ENCODE measurements at places on chromosomes 11 and 22.

DNA sequence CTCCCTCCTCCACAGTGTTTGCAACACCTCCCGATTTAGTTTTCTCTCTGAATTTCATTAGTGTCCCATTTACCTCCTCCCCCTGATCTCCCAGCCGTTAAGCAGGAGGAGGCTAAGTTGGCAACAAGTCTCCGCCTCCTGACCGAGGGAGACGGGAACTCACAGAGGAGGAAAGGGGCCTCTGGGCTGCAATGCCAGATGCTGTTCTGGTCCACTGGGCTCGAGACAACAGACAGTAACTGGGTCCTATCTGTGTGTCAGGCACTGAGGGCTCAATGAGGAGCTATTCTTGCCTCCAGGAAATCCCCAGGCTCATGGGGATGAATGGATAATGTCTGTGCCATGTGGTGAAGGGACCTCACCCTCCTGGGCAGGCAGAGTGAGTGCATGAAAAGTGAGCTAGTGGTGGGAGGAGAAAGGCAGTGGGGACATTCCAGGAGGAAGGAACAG lies 228.1 kb downstream of the TENM4 start:
- DNase-seq, result no peak

GRCh38 chr11:82909015-82909640 lies 7.6 kb downstream of the DDIAS start:
- DNase-seq, result no peak

GRCh38 chr11:12235553-12235946 lies 125.2 kb downstream of the MICAL2 start:
- no peak for DNase-seq

- DNase-seq, result no peak
These were observed 76.4 kb downstream of the MPPED1 start for GRCh38 chr22:43488031-43488866.

GRCh38 chr22:45317551-45318167 lies 7.9 kb downstream of the FAM118A start:
- no peak for DNase-seq

DNA sequence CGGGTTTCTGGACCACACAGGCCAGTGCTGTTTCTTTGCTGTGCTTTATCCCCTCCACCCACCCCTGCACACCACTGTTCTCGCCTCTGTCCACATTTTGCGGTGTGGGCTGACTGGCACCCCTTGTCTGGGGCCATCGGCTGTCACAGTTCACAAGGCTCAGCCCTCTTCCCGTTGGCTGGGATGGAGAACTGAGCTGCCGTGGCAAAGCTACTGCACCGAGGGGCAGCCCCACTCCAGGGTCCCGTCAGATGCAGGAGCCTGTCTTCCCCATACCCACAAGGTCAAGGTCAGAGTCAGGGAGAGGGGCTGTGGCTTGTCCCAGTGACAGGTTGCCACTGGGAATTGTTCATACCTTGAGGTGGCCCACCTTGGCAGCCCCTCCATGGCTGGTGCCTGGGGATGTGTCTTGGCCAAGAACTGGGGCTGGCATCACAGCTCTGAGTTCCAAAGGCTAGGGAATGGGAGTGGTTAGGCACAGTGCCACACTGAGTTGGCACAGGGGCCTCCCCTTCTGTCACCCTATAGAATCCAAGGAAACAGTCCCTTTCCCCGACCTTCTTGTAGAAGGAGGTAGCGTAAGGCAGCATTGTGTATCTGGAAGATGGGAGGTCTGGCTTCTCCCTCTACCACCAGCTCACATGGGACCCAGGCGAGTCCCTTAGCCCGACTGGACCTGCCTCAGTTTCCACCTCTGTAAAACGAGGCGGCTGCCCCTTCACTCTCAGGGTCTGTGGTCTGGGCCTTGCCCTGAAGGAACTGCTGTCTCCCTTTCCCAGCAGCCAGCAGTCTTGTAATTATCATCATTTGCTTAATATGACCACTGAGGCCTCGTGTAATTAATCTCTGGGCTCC lies 3.4 kb downstream of the GRK2 start:
- no peak for DNase-seq

DNA sequence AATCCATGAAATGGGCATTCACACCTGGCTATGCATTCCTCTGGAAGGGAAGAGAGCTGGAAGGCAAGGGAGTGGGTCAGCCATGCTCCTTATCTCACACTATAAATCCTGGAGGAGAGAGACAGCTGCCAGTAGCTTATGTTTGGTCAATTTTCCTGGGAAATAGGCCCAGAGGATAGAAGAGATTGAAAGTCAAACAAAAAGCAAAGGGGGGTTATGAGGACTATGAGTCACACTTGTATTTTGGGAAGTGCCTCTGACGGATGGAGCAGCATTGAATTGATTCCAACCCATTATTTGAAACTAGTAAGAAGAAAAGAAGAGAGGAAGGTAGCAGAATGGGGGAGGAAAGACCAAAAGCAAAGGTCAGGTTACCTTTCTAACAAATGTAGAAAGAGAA lies 25.0 kb downstream of the SNX19 start:
- DNase-seq, result no peak

DNA sequence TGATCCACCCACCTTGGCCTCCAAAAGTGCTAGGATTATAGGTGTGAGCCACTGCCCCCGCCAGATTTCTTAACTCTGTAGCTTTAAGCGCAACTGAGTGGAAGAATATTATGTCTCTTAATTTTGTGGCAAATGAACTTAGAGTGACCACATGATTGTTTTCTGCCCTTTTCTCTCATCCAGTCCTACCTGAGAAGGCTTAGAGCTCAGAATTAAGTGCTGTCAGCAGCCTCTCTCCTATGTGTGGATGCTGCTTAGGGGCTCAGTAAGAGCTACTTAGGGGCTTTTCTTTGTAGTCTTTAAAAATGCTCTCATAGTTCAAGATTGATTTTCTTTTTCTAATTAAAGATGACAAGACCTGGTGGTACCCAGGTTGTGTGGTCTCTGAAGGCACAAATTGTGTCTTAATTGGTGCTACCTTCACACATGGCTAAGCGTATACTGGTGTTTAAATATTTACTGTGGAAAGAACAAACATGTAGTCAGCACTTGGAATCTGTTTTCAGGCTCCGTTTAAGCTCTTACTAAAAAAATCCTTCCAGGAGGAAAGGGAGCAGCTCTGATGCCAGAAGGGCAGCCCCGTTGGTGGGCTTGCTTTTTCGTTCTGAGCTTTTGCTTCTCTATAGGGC lies 59.3 kb downstream of the DEPDC5 start:
- no peak for DNase-seq

DNA sequence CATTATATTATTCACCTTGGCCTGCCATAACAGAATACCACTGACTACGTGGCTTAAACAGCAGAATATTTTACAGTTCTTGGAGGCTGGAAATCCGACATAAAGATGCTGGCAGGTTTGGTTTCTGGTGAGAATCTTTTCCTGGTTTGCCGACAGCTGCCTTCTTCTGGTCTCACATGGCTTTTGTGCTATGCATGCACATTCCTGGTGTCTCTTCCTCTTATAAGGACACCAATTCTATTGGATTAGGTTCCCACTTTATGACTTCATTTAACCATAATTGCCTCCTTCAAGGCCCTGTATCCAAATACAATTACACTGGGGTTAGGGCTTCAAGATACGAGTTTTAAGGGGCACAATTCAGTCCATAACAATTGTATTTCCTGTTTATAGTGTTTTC lies 17.1 kb downstream of the RNF214 start:
- DNase-seq, result no peak

- DNase-seq, result no peak
These were observed 146.7 kb downstream of the CTTN start for GRCh38 chr11:70544774-70545609.

GRCh38 chr11:109644152-109644551 lies 222.2 kb downstream of the C11orf87 start:
- DNase-seq, result peak; percentile 85

- DNase-seq, result no peak
These were observed 12.4 kb downstream of the EMID1 start for GRCh38 chr22:29217827-29218757.

DNA sequence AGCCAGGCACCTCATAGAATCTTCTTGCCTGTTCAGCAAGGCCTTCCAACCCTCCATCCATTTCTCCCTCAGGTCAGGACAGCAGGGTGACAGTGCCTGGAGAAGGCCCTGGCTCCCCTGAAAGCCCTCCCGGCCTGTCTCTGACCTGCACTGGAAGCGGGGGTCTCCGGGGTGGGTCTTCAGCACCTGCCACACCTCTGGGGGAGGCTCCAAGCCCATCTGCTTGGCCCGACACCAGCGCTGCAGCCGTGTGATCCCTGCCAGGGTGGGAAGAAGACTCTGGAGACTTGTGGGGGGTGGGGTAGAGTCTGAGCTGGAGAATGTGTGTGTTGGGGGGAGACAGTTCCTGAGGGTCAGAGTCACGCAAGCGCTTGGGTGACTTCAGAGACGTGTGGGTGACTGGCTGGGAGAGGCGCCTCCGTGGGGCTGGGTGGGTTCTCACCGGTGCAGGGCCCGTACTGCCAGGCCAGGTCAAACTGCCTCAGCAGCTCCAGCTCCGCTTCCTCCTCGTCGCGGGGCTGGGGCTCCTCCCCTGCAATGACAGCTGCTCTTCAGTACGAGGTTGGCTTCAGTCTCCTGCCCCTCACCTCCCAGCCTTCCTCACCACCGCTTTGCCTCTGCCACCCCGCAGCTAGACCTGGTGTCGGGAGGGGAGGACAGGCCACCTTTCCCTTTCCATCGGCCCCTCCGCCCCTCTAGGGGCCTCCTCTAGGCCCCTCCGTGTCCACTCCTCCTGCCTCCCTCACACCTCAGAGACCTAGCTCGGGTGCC lies 615 bp downstream of the POLD4 start:
- peak; percentile 32 for DNase-seq

DNA sequence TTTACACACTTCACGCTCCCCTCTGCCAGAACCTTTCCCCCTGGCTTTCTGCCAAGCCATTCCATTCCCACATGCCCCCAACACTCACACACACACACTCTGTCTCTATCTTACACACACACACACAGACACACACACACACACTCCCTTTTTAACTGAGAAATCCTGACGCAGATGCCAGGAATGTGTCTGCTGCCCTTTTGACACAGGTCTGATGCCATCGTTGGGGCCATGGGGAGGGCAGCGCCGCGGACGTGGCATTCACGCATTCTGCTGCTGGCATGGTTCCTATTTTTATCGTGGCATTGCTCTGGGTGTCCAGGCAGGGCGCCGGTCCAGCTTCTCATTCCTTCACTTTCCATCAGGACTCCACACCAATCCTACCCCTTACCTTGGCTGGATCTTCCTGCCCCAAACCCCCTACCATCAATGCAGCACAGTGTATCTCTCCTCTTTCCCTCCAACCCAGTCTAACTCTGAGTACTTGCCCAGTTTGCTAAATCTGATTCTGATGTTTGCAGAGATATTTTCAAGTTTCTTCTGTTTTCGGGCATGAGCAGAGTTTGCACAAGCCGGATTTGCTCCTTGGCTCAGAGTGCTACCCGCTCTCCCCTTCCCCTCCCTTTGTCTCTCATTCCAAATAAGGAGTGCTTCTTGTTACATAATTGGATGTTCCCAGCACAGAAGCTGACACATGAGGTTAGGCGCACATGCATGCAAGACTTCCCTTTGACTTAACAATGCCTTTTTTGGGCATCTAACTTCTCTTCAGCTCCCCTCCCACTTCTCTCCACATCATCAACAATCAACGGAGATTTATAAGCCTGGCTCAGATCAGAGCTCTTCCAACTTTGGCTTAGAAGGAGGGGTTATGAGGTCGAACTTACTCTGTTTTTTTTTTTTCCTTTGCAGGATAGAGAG lies 18.8 kb downstream of the SNX19 start:
- no peak for DNase-seq

DNA sequence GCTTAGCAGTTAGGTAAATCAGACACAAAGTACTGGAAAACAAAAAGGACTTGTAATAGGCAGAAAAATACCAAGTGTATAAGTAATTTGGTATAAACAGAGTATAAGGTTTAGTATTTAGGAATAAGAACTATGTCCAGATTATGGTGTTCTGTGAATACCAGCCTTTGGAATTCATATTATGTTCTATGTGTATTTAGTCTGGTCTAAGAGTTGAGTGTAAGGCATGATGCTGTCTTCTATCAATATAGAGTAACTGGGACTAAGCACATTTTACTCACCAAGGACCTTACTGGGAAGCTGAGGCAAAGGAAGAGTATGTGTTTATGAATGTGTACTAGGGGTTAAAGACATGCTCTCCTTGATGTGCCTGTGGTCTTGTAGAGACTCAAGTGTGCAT lies 9.5 kb downstream of the SDHD start:
- DNase-seq, result no peak

- no peak for DNase-seq
These were observed 113.5 kb downstream of the SOX6 start for GRCh38 chr11:16242806-16243205.

- no peak for DNase-seq
These were observed 42.1 kb upstream of the MOB2 start for GRCh38 chr11:1528710-1529109.

DNA sequence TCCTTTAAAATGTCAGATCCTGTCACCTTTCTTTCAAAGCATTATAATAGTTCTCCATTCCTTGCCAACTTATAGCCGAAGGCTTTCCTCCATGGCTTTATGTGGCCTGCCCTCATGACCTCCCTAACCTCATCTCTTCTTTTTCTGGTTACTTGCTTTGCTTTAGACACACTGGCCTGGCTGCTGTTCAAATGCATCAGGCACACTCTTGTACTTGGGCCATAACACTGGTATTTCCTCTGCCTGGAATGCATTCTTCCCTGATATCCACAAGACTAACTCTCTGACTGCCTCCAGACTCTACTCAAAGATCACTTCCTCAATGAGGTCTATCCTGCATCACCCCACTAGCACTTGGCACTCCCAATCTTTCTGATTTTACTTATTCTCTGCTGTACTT lies 710.3 kb downstream of the KCNA4 start:
- DNase-seq, result no peak

- DNase-seq, result no peak
These were observed 14.3 kb upstream of the POU2AF3 start for GRCh38 chr11:111283945-111284481.

DNA sequence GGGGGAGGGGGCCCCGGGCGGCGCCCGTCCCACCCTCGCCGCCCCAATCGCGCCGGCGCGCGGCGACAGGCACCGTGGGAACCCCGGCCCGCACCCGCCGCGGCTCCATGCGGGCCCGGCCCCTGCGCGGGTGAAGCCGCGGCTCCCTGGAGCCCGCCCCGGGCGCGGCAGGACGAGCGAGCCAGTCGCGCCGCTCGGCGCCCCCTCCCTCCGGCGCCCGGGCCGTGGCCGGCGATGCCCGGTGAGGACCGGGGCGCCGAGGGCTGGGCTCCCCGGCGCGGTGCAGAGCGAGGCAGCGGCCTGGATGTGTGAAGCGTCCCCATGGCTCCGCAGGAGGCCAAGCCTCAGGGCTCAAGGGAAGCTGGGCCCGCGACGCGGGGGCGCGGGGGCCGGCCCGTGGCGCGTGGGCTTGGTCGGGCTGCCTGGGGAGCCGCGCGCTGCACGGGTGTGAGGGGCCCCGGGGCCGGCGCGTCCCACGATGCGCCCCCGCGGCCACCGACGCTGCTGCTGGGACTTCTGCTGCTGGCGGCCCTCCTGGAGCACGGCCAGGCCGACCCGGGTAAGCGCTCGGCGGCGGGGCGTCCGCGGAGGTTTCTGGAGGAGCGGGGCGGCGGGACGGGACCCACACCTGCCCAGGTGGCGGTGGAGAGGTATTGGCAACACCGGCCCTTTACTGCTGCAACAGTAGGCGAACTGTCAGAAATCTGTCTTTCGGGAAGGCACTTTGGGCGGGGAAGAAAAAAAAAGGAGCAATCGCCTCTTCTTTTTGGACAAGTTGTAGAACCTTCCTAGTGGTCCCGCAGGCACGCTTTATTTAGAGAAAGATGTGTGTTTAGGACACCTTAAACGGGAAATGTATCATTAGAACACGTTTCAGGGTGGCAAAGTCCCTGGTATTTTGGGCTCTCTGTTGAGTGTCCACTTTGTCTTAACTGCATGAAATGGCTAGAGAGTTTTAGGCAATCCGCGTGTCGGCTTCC lies 119.4 kb downstream of the HIPK3 start:
- DNase-seq, result no peak

- DNase-seq, result no peak
These were observed 114.1 kb downstream of the MICAL2 start for GRCh38 chr11:12224537-12224893.
